ENCODE measurements at places on chromosomes 12 and 14.

GRCh38 chr12:5575987-5576386 is 144.1 kb downstream of the NTF3 start:
- DNase-seq = no peak

DNA sequence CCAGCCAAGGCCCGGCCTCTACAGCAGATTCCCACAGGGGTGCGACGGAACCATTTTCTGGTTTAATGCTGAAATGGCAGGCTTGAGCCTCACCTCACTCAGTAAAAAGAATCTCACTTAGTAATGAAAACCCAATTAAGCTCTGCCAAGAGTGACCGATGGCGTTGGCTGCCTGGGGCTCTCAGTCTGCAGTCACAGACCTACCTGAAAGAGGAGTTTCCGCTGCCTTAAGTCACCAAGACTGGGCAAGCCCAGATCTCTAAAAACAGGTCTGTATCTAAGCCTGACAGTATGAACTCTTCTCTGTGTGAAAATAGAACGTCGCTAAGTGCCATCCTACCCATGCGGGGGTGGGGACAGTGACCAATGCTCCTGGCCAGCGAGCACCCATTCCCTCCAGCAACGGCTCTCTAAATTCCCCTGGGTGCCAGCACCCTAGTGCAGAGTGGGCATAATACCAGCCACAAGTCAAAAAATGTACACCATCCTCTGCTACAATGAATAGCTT is 107.3 kb downstream of the FOXN3 start:
- no peak for DNase-seq

GRCh38 chr12:121296618-121297434 is at the start of gene CAMKK2:
TSS of gene CAMKK2 (minus strand) at chr12:121296709. CDS start at chr12:121274526, 22,183 bp downstream.
- peak; percentile 87 for DNase-seq

DNA sequence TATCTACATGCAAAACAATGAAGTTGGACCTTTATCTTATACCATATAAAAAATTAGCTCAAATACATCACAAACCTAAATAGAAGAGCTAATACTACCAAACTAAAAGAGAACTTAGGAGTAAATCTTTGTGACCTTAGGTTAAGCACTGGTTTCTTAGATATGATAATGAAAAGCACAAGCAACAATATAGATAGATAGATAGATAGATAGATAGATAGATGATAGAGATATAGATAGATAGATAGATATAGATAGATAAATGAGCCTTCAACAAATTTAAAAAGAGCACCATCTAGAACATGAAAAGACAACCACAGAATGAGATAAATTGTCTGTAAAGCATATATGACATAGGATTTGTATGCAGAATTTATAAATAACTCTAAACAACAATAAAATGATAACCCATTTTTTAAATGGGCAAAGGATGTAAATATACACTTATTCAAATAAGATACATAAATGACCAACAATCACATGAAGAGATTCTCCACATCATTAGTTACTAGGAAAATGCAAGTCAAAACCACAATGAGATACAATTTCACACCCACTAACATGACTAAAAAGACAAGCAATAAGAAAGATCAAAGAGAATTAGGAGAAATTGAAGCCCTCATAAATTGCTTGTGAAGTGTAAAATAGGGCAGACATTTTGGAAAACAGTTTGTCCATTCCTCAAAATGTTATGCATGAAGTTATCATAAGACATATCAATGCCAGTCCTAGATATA is 293.7 kb downstream of the BTG1 start:
- DNase-seq = no peak

DNA sequence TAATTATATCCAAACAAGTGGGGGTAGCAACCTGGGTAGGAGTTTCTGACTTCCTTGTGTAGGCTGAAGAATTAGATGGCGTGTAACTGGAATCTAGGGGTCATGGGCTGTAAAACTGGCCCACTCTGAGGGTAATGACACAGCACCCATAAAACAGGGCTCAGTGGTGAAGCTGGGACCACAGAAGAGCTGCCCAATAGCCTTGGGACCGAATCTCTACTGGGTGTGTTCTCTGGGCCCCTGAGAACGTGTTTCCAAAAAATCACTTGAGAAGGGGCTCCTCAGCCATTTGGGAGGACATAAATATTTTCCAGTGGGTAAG is 3.7 kb downstream of the RNASE8 start:
- DNase-seq = no peak

GRCh38 chr14:61147831-61148549 is 133.1 kb downstream of the TMEM30B start:
- DNase-seq = no peak

DNA sequence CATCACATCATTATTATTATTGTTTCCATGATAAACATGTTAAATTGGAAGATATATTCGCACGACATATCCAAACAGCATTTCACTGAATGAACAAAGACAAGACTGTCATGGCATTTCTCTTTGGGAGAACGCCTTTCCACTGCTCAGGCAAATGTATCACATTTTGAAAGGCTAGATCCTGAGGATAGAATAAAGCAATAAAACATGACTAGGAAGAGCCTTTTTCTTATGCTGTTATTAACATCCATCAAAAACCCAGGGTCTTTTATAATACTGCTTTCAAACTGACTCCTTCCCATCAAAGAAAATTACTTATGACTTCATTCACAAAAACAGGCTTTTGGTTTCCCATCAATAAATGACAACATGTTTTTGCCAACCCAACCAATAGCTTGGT is 630.9 kb downstream of the TMTC2 start:
- DNase-seq = no peak

- DNase-seq = no peak
These were observed 25.1 kb upstream of the ANO2 start for GRCh38 chr12:5969974-5970690.

DNA sequence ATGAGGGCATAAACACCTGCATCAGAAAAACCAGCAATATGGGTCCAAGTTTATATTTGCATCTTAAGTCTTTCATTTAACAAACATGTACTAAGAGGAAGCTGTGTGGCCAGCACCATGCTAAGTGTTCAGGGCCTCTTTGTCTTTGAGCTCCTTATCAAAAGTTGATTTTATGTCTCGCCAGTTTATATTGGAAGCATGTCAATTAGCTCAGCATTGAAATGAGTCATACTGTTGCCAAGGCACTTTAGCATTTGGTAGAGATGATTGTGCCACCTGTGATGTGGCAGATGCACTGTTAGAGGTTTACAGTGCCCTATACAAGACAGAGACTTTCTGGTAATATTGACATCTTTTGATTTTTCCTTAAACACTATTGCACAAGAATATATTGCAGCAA is 68.5 kb downstream of the BHLHE41 start:
- DNase-seq = no peak

All from CD4-positive, alpha-beta T cell treated with Interleukin-15 for 1 hour (primary cell).